ENCODE measurements at places on chromosomes 11 and 22. TPM values are rescaled to one million over a fixed set of nuclear protein-coding genes. Genes with fewer than 3 reads are reported as not detected.

The ASRGL1 gene
- 30.3 TPM for total RNA-seq

The OR4A47 gene
- total RNA-seq = not detected

- DNase-seq = no peak
Observed at GRCh38 chr11:2104524-2105440, 34.4 kb downstream of the IGF2 start.

- DNase-seq = no peak
Observed at GRCh38 chr22:46136486-46137217, 13.7 kb upstream of the PPARA start.

DNA sequence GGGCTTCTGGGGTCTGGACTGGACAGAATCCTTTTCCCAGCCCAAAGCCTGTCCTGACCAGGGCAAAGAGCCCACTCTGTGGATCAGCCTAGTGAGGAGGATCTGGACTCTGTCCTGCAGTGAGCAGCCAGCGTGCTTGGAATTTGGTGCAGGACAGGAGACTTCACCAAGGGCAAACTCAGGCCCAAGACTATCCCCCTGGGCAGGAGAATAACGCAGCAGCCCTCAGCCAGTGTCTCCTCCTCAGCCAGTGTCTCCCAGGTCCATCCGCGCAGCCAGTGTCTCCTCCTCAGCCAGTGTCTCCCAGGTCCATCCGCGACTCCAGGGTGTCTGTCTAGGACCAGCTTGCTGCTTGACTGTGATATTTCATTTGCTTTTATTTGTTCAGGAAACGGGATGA is 1334.0 kb downstream of the TBC1D22A start:
- DNase-seq = no peak

The ACTN3 gene
- total RNA-seq = not detected

All from Calu3 (cell line).